ENCODE measurements at places on chromosomes 16 and 17.

DNA sequence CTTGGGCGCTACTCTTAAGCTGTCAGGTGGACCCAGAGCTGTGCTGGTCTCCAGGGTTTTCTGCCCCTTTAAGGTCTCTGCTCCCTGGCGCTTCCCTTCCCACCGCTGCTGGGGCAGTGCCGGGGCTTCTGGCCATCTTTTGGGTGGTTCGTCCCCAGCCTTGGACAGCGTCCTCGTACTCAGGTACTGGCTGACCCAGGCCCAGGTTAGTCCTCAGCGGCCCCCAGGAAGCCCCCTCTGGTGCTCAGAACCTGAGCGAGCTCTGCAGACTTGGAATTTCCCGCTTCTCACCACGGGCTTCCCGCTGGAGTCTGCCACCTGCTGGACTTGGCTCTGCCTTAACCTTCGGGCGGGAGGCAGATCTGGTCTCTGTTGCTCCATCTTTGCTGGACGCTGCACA lies 94.1 kb upstream of the ZNF750 start:
- DNase-seq = no peak

GRCh38 chr17:43745541-43745940 lies 13.1 kb downstream of the SOST start:
- no peak for DNase-seq

DNA sequence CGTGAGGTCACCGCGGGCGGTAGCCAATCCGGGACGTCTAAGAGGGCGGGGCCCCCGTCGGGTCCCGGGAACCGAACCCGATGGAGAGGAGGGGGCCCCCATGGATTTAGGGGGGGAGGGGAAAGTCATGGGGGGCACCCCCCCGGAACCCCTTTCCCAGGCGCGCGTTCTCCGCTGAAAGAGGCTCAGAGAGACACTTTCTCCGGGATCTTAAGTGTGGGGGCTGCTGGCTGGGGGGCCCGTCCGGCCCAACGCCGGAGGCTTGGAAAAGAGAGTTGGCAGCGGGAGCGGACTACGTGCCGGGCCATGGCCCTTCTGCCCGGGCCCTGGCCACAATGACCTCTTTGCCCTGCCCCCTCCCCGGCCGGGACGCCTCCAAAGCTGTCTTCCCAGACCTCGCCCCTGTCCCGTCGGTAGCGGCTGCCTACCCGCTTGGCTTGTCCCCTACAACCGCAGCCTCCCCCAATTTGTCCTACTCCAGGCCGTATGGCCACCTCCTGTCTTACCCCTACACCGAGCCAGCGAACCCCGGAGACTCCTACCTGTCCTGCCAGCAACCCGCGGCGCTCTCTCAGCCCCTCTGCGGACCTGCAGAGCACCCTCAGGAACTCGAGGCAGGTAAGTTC lies at the start of gene DLX4:
TSS of gene DLX4 (plus strand) at position 57 of the 626 bp plus-strand sequence. CDS start at position 336, 279 bp downstream.
- no peak for DNase-seq

DNA sequence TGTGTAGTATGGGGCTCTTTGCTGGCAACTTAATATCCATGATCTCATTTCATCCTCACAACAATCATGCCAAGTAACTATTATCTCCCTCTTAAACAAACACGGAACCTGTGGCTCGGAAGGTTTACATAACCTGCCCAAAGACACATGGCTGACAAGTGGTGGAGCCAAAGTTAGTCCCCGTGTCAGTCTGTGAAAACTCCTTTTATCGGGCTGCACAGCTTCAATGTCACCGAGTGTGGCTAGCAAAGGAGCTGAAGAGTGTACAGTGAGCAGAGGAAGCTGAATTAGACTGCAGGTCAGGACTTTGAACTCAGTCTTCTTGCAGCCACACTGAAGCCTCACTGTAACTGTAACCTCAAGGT lies 80.3 kb downstream of the PARN start:
- DNase-seq = peak; percentile 44

DNA sequence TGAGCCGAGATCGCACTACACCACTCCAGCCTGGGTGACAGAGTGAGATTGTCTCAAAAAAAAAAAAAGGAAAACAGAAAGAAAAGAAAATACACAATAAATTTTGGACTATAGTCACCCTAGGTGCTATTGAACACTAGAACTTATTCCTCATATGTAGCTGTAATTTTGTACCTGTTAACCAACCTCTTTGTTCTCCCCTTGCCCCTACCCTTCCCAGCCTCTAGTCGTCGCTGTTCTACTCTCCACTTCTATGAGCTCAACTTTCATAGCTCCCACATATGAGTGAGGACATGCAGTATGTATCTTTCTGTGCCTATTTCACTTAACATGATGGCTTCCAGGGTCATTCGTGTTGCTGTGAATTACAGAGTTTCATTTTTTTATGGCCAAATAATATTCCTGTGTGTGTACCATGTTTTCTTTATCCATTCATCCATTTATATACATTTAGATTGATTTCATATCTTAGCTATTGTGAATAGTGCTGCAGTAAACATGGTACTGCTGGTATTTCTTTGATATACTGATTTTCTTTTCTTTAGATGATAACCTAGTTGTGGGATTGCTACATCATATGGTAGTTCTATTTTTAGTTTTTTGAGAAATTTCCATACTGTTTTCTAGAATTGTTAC lies 28.3 kb downstream of the VPS35L start:
- peak; percentile 48 for DNase-seq

DNA sequence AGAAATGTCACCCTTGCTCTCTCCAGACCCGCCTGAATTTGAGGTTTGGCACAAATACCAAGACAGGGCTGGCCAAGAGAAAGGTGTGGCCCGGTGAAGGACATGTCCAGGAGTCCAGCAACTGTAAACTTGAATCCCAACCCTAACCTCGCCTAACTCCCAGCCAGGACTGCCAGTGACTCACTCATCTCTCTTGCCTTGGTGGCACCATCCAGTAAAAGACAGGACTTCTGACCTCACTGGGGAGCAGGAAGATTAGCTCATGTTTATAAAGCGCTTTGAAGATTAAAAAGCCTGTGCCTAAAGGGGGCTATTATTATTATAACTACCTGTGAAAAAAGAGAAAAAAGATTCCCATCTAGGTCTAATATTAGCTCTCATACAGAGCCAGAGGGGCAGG lies 335.3 kb downstream of the SOX9 start:
- peak; percentile 96 for DNase-seq

- no peak for DNase-seq
These were observed 77.3 kb upstream of the CDH5 start for GRCh38 chr16:66289051-66289680.

DNA sequence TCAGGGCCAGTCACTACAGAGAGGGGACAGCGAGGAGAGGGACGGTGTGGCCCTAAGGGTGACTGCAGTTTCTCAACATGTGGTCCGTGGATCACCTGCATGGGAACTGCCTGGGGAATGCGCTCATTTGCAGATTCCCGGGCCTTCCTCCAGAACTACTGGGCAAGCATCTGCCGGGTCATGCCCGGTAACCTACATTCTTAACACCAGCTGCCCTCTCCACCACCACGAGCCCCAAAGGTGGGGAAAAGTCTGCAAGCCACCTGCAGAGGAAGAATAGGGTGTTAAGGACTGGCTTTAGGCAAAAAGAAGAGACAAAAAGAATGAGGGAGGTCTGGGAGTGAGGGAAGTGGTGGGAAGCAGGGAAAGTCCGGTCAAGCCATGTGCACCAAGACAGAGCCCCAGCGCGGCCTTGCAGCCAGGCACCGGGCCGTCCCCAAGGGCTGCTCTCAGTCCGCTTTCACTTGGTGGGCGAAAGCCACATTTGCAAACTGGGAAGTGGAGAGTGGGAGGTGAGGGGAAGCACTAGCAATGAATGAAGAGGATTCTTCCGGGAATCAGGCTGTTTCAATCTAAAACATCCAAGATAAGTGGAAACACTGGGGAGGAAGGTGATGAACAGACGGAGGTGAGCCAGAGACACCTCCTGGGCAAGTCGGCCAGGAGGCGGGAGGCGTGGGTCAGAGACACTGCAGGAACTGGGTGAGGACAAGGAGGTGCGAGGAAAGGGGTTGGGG lies 70.3 kb downstream of the N4BP1 start:
- no peak for DNase-seq

GRCh38 chr17:56319531-56319930 lies 166.3 kb downstream of the ANKFN1 start:
- DNase-seq = peak; percentile 53

- DNase-seq = no peak
These were observed 749 bp downstream of the GRIN2A start for GRCh38 chr16:10181196-10182162.

DNA sequence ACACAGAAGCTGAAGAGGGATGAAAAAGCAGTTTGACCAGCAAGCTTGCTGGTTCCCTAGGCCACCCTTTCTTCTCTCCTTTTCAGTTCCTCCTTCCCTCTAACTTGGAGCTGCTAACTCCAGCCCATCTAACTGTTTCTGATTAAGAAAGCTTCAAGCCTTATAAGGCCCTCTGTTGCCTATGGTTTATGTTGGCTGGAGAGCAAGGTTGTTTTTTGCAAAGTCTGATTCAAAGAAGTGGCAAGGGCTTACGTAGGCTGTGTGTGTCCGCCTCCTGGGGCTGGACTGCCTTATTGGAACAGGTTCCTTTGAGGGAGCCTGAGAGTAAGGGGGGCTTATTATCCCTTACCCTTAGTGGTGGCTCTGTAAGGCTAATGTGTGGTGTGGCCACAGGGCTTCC lies 7.1 kb downstream of the AKAP1 start:
- no peak for DNase-seq

DNA sequence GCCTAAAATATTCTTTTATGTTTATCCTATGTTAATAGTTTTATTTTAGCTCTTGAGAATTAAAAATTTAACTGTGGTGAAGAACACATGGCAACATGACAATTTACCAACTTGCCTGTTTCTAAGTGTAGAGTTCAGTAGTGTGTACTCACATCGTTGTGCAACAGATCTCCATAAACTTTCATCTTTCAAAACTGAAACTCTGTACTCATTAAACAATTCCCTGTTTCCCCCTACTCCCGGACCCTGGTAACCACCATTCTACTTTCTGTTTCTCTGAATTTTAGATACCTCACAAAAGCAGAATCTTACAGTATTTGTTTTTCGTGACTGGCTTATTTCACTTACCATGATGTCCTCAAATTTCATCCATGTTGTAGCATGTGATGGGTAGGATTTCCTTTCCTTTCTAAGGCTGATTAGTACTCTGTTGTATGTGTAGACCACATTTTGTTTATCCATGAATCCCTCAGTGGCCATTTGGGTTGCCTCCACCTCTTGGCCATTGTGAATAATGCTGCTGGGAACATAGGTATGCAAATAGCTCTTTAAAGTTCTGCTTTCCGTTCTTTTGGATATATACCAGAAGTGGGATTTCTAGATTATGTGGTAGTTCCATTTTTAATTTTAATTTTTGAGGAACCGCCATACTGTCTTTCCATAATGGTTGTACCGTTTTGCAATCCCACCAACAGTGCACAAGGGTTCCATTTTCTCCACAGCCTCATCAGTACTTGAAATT lies 17.4 kb downstream of the IST1 start:
- no peak for DNase-seq

DNA sequence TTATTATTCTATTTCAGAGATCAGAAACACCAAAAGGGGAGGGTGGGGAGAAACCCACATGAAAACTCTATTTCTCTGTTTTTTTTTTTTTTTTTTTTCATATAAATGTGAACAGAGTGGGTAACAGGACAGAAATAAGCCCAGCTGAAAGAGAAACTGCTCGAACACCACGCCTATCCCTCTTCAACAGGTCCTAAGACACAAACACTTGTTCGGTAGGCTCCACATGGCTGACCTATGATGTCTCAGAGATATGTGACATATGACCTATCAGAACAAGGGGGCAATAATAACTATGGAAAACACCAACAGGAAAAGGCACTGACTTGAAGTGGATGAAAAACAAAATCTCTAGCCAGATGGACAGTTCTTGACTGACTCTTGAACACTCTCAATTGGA lies 44.8 kb downstream of the PARN start:
- DNase-seq = no peak

DNA sequence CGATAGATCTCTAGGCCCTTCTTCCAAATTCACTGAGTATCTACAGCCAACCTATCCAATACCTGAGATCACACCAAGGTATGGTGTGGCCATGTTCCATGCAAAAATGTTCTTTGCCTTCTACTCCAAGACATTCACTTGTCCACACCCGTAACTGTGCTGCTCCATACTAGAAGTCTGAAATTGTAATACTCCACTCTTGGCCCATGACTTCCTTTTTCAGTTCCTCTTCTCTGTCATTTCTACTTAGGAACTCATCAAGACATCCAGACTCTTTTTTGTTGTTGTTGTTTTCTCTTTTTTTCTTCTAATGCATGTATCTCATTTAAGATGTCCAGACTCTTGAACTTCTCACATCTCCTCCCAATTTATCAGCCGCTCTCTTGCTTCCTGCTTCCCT lies 42.5 kb upstream of the KSR1 start:
- no peak for DNase-seq

- DNase-seq = no peak
These were observed 141.5 kb upstream of the PLCG2 start for GRCh38 chr16:81637336-81638235.

DNA sequence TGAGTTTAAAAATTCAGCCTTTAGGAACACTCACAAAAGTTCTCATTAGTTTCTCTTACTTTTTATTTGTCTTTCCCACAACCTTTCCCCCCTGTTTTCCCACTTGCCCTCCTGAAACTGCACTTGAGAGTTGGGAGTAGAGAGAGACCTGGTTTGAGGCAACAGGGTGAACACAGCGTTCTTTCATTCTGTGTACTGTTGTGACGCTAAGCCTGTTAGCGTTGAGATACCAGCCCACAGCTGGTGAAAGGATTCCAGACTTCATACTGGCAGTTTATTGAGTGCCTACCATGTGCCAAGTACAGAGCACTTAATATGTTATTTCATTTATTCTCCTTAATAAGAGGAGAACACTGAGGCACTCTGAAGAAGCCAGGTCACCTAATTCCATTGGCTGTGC lies 10.3 kb downstream of the TNRC6C start:
- DNase-seq = no peak

- DNase-seq = no peak
These were observed 3.7 kb upstream of the DPEP2 start for GRCh38 chr16:68003031-68003430.

DNA sequence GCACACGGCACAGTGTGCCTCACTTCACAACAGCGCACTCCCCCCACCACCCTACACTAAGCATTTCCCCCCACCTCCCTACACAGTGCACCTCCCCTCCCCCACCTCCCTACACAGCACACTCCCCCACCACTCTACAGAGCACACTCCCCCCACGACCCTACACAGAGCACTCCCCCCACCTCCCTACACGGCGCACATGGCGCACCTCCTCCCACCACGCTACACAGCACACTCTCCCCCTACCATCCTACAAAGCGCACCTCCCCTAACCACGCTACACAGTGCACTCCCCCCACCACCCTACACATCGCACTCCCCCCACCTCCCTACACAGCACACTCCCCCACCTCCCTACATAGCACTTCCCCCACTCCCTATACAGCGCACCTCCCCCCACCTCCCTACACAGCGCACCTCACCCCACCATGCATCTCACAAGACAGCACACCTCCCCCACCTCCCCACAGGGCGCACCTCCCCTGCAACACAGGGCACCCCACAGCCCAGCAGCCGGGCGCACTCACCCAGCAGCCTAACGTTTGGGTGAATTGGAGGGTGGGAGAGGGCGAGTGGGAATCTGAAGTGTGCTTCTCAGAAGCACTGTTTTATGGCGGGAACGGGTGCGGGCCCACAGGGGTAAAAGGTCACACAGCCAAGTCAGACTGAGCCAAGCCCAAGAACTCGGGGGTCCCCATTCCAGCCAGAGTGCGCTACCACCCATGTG lies 10.3 kb downstream of the KNOP1 start:
- DNase-seq = no peak
